ENCODE measurements at places on chromosomes 5 and 9. TPM values are rescaled to one million over a fixed set of nuclear protein-coding genes. Genes with fewer than 3 reads are reported as not detected.

Gene C1QTNF2
- 0.11 TPM for total RNA-seq

- H3K36me3 ChIP-seq: peaks cover under 1% of the 10 kb centered on the region
- H3K27me3 ChIP-seq: no peaks in the 10 kb centered on the region
- DNase-seq: peak; percentile 77
- no peaks in the 10 kb centered on the region for H3K4me1 ChIP-seq
These were observed 45.3 kb downstream of the RAPGEF6 start for GRCh38 chr5:131589510-131590348.

Gene ADAMTS13
- 24.6 TPM for total RNA-seq

DNA sequence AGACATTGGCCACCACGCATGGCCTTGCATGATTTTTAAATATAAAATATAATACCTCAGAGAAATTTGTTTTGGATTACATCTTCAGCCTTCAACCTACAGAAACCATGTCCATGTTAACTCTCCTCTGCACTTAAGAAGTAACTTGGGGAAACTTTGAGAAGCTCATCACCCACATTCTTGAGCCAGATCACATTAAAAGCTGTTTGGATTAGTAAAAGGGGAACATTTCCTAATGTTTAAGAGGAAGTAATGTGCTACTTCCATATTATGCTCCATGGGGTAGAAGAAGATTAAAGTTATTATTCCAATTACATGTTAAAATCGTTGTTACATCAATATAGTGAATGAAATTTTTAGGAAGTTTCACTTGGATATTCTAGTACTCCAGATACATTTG is 10.4 kb upstream of the CEP120 start:
- no peaks in the 10 kb centered on the region for H3K27me3 ChIP-seq
- peaks cover 3% of the 10 kb centered on the region for H3K4me1 ChIP-seq
- no peak overlapping the region for H3K4me3 ChIP-seq
- H3K36me3 ChIP-seq: no peaks in the 10 kb centered on the region
- DNase-seq: no peak

- no peak for DNase-seq
- H3K36me3 ChIP-seq: no peaks in the 10 kb centered on the region
- H3K27ac ChIP-seq: no peak overlapping the region
- no peaks in the 10 kb centered on the region for H3K4me1 ChIP-seq
- peaks cover 14% of the 10 kb centered on the region for H3K27me3 ChIP-seq
- H3K4me3 ChIP-seq: no peak overlapping the region
These were observed 22.7 kb upstream of the CYSTM1 start for GRCh38 chr5:140152022-140152999.

Gene PCDHB10
- 2.9 TPM for total RNA-seq

Gene WNT8A
- 2.2 TPM for total RNA-seq

Gene EIF4E1B
- 1.1 TPM for total RNA-seq

GRCh38 chr9:38350529-38350928 is 42.0 kb upstream of the ALDH1B1 start:
- H3K27ac ChIP-seq: no peak overlapping the region
- peak; percentile 40 for DNase-seq
- H3K4me1 ChIP-seq: peaks cover 24% of the 10 kb centered on the region

- H3K4me3 ChIP-seq: no peak overlapping the region
- DNase-seq: no peak
- no peaks in the 10 kb centered on the region for H3K27me3 ChIP-seq
- H3K4me1 ChIP-seq: peaks cover 5% of the 10 kb centered on the region
- no peaks in the 10 kb centered on the region for H3K36me3 ChIP-seq
These were observed 42.5 kb downstream of the ELAVL2 start for GRCh38 chr9:23783509-23783908.

GRCh38 chr9:93893899-93894690 is 61.1 kb downstream of the BARX1 start:
- DNase-seq: peak; percentile 25
- H3K36me3 ChIP-seq: no peaks in the 10 kb centered on the region
- no peak overlapping the region for H3K4me3 ChIP-seq
- H3K27ac ChIP-seq: no peak overlapping the region
- H3K4me1 ChIP-seq: no peaks in the 10 kb centered on the region

Gene FAM221B
- total RNA-seq: not detected

- DNase-seq: peak; percentile 58
- H3K27me3 ChIP-seq: no peaks in the 10 kb centered on the region
- H3K4me3 ChIP-seq: no peak overlapping the region
- no peak overlapping the region for H3K27ac ChIP-seq
- no peaks in the 10 kb centered on the region for H3K4me1 ChIP-seq
- H3K36me3 ChIP-seq: no peaks in the 10 kb centered on the region
These were observed 60.5 kb downstream of the SIL1 start for GRCh38 chr5:139137697-139138096.

DNA sequence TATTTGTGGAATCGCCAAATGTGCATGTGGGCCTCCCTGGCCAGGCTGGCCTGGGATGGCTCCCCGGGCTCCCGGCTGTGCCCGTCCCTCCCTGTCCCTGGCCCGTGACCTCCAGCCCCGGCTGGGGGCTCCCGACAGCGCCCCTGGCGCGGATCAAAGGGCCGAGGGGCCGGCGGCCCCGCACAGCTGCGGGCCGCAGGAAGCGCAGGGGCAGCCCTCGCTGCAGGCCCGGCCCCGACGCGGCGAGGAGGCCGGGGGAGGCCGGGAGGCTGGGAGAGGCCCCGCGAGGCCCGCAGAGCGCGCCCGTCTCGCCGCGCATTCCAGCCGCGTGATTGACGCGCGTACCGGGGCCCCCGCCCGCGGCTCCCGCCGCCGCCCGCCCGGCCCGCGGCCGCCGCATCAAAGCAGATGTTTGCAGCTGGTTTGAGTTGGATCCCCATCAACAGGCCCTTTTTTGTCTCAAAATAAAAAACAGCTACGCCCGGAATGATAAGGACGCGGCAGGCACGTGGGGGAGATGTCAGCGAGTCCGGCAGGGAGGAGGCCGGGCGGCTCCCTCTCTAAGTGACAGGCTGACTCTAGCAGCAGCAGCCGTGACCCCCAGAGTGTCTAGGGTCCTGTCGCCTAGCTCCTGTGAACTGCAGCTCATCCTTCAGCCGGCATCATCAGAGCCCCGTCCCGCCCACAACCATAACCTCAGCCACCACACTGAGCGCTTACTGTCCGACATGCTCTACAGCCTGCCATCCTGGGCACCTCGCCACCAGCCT is 69.4 kb downstream of the LMX1B start:
- peaks cover under 1% of the 10 kb centered on the region for H3K4me1 ChIP-seq
- no peak overlapping the region for H3K27ac ChIP-seq
- peak; percentile 65 for DNase-seq
- no peaks in the 10 kb centered on the region for H3K36me3 ChIP-seq

DNA sequence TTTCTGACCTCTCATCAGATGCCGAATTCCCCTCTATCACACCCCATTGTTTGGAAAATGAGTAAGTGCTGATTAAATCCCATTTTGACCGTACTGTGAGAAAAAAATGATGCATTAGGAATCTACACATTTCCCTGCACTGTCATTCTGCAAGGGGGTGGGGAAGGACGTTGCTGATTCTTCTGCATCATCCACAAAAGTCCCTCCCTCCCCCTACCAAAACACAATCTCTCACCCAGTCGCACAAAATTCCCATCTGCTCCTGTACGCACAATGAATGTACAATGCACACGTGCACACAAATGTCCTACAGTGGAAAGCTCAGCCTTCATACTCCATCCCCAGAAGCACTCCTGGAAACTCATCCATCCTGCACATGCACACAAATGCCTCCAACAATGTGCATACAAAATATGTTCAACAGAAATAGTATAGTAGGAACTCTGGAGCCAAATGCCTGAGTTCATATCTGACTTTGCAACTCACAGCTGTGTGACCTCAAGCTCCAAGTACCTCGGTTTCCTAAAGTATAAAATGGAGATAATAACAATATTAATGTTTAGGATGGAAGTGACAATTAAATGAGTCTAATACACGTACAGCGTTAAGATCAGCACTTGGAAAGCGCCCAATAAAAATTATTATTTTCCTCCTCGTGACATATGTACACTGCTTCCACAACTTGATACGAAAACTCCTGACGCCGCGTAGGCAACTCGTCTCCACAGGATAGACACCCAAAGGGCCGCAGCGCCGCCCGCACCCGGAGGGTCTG is 809 bp downstream of the TNIP1 start:
- DNase-seq: no peak
- peak overlapping the region; percentile 91 for H3K4me3 ChIP-seq
- peaks cover 8% of the 10 kb centered on the region for H3K4me1 ChIP-seq
- no peak overlapping the region for H3K27ac ChIP-seq
- peaks cover 6% of the 10 kb centered on the region for H3K36me3 ChIP-seq
- H3K27me3 ChIP-seq: no peaks in the 10 kb centered on the region

Gene ADAMTS2
- total RNA-seq: 1.6 TPM
